ENCODE measurements at places on chromosomes 5 and 9.

GRCh38 chr5:152688561-152689249, 283.6 kb upstream of the NMUR2 start:
- no peak for DNase-seq

- no peak for DNase-seq
Measured at GRCh38 chr5:8628521-8628920, 759.6 kb downstream of the MTRR start.

- no peak for DNase-seq
Measured at GRCh38 chr5:10463566-10463965, 21.9 kb downstream of the ROPN1L start.

GRCh38 chr5:88536146-88536545, 267.5 kb upstream of the TMEM161B start:
- no peak for DNase-seq

DNA sequence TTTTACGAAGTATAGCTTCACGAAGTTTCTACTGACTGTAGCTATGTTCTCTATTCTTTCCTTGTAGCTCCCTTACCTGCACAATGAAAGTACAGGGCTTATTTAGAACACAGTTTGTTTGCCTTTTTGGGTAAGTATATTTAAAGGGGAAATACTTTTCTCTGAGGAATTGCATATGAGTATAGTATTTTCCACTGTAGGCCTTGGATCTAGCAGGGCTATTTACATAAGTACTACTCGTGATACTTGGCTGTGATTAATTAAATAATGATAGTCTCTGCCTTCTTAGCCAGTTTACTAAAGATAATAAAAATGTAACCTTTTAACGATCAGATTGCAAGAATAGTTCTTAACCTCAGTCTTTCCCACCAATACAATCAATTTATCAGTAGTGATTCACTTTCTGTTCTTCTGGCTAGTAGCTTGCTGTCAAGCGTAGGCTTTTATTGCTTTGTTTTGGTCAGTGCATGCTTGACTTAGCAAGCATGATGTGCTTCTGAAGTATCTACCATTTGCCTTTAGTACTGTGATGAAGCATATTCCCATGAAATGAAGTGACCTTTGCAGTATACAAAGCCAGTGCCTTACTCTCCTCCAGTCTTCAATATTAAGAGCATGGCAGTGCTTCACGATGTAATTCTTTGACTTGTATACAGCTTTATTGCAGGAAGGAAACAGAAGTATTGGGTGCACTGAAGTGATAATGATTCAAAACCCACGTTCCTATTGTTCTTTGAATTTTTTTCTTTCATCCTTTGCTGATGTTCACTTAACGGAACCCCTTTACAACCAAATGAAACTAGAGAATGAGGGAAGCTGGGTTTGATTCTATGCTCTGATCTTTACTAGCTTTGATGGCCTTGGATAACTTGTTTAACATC, 64.2 kb downstream of the SLC44A1 start:
- DNase-seq, result no peak

GRCh38 chr9:127765418-127765817, 13.0 kb downstream of the SH2D3C start:
- no peak for DNase-seq

GRCh38 chr5:139700711-139701055, 52.5 kb downstream of the CXXC5 start:
- DNase-seq, result no peak

DNA sequence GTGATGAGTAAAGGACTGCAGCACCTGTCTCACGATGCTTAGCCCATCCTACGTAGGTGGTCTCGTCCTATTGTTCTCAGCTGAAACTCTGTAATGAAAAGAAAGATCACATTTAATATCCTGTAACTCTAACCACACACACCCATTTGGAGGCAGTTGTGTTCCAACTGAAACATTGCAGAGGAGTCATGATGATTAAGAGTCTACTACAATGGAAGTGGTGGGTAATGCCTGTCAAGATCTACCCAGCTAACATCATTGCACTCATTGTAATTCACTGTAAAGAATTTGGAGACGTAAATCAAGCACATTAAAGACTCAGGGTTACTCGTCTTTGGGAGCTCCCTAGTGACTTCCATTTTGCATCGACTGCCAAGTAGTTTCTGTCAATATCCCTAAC, 106.0 kb upstream of the PTPN3 start:
- DNase-seq, result no peak

DNA sequence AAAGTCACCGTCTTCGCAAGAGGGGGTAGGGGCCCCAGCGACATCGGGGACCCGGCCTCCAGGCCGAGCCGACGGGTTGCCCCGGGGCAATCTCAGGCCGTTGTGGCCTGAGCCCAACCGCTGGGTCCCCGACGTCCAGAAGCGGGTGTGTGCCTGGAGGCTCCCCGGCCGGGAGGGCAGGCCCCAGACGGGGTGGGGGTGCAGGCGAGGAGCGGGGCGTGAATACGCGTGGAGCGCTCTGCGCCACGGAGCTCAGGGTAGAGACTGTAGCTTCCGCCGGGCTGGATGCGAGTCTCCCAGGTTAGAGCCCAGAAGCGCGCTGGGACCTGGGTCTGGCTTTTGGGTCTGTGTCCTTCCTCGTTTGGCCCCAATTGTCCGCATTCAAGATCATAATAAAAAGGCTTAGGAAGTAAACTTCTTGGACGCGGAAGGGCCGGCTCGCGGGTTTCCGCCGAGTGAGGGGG, 3.5 kb downstream of the BARX1 start:
- DNase-seq, result no peak

DNA sequence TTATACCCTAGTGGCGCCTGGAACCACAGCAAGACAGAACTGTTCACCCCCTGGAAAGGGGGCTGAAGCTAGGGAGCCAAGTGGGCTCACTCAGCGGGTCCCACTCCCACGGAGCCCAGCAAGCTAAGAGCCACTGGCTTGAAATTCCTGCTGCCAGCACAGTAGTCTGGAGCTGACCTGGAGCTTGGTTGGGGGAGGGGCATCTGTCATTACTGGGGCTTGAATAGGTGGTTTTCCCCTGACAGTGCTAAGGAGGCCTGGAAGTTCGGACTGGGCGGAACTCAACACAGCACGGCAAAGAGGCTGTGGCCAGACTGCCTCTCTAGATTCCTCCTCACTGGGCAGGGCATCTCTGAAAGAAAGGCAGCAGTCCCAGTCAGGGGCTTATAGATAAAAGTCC, 19.5 kb downstream of the BTNL3 start:
- no peak for DNase-seq

DNA sequence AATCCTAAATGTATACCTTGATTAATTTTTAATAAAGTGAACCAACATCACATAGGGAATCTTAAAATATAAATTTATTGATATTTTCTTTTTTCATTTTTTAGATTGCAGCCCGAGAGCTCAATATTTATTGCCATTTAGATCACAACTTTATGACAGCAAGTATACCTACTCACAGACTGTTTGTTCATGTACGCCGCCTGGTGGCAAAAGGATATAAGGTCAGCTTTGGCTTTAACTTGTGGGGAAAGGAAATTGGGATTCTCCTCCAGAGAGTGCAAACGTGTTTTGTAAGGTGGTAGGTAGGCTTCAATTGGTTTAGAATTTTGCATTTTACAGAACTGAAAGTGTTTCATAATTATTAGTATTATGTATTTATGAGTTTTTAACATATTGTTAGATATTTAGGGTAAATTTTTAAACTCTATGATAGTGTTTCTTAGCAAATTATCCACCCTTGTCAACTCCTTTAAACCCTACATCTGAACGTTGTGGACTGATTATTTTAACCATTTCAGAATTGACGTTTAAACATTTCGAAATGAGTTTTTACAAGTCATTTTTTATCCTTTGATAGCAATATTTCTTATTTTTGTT, 17.5 kb upstream of the DHFR start:
- DNase-seq, result peak; percentile 33

DNA sequence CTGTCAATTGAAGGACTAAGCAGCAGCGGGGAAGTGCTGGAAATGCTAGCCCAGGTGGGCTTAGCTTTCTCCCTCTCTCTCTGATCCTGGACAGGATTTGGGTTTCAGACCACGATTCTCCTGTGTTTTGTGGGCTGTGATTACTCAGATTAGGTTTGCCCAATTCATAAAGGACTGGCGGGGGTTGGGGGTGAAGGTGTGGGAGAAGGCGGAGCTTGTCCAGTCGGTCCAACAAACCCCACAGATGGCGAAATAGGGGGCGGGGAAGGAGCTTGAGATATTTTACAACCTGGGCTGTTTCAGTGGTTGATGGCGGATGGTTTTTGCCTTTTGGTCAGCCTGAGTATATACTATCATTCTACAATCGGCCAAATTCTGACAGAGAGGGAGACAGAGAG, 35.2 kb downstream of the PCDHAC2 start:
- peak; percentile 10 for DNase-seq

GRCh38 chr9:14245901-14246525, 67.9 kb downstream of the NFIB start:
- no peak for DNase-seq

DNA sequence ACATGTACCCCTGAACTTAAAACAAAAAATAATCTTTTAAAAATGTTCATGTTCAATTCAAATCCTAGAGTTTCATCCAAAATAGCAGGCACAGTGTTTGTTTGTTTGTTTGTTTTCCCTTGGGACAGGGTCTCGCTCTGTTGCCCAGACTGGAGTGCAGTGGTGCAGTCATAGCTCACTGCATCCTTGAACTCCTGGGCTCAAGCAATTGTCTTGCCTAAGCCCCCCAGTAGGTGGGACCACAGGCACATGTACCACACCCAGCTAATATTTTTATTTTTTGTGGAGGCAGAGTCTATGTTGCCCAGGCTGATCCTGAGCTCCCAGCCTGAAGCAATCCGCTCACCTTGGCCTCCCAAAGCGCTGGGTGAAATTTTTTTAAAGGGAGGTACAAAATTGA, 5.0 kb upstream of the POLR1E start:
- DNase-seq, result no peak

DNA sequence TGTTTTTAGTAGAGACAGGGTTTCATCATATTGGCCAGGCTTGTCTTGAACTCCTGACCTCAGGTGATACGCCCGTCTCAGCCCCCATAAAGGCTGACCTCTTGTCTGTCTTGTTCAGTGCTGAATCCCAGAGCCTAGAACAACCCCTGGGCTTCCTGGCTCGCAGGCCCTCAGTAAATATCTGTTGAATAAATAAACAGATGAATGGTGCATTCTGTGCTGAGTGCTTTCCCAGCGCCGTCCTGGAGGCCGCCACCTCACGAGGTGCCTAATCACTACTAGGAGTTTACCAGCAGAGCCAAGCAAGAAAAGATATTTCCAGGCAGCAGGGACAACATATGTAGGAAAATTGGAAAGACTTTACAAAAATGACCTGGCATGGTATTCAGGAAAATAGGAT, 88.5 kb downstream of the SNX24 start:
- peak; percentile 18 for DNase-seq

DNA sequence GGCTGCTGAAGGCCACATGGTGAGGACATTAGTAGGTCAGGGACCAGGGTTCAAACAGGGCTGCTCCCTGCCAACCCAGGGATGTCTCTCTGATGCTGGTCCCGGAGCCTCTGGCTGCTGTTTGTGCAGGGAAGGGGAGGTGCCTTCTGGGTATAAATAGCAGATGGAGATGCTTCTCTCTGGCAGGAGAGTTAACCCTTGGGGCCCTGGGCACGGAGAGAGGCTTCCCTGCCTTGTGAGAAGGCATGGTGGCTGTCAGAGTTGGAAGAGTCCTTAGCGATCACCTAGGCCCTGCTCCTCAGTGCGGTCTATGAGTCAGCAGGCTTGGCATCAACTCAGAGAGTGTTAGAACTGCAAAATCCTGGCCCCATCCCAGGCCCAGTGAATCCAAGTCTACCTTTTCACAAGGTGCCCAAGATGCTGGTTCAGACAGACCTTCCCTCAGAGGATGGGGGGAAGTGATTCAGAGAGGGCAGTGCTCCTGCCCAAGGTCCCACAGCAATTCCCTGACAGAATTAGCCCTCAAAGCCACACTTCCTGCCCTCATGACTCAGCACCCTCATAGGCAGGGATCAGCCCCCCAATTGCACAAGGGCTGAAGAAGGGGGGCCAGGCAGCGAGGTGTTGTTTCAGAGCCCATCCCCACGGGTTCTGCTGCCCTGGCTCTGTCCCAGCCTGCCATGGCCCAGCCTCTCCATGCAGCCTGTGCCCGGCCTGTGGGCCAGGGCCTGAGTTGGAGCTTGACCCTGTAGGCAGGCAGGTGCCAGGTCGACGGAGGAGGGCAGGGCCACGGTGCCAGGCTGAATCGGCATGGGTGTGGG, 25.6 kb downstream of the CAMK2A start:
- no peak for DNase-seq

- DNase-seq, result no peak
Measured at GRCh38 chr5:76475936-76476335, 72.9 kb downstream of the IQGAP2 start.

DNA sequence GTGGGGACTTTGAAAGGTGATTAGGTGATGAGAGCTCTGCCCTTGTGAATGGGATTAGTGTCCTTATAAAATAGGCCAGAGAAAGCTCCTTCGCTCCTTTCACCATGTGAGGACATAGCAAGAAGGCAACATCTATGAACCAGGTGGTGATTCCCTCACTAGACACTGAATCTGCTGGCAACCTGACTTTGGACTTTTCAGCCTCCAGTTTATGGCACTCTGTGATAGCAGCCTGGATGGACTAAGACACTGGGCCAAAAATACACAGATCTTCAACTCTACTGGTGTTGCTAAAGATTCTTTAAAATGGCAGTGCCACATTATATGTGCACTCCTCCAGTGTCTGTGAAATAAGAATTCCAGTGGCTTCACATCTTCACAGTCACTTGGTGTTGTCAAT, 41.2 kb upstream of the COL15A1 start:
- no peak for DNase-seq

DNA sequence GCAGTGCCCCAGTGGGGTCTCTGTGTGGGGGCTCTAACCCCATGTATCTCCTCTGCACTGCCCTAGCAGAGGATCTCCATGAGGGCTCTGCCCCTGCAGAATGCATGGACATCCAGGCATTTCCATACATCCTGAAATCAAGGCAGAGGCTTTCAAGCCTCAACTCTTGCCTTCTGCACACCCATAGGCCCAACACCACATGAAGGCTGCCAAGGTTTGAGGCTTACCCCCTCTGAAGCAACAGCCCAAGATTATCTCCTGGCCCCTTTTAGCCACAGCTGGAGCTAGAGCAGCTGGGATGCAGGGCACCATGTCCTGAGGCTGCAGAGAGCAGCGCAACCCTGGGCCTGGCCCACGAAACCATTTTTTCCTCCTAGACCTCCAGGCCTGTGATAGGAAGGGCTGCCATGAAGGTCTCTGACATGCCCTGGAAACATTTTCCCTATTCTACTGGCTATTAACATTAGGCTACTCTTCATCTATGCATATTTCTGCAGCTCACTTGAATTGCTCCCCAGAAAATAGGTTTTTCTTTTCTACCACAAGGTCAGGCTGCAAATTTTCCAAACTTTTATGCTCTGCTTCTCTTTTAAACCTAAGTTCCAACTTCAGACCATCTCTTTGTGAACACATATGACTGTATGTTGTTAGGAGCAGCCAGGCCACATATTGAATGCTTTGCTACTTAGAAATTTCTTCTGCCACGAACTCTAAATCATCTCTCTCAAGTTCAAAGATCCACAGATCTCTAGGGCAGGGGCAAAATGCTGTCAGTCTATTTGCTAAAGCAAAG, 18.4 kb downstream of the NR3C1 start:
- DNase-seq, result no peak

DNA sequence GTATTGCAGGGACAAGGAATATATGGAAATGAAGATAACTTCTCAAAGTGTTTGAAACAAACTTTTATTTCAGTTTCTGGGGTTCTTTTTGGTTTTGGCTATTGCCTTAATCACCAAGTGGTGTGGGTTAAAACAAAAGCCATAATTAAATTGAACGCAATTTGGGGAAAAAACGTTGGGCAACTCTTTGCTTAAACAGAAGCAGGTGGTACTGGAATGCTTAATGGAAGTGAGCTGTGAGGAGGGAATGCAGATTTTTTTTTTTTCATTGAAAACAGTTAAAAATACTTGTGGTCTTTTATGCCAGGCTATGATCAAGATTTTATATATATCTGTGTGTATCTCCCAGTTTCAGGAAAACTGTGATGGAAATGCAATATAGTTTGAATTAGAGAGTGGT, 195.7 kb upstream of the TUT7 start:
- DNase-seq, result no peak
